ENCODE measurements at places on chromosomes 6 and 20.

DNA sequence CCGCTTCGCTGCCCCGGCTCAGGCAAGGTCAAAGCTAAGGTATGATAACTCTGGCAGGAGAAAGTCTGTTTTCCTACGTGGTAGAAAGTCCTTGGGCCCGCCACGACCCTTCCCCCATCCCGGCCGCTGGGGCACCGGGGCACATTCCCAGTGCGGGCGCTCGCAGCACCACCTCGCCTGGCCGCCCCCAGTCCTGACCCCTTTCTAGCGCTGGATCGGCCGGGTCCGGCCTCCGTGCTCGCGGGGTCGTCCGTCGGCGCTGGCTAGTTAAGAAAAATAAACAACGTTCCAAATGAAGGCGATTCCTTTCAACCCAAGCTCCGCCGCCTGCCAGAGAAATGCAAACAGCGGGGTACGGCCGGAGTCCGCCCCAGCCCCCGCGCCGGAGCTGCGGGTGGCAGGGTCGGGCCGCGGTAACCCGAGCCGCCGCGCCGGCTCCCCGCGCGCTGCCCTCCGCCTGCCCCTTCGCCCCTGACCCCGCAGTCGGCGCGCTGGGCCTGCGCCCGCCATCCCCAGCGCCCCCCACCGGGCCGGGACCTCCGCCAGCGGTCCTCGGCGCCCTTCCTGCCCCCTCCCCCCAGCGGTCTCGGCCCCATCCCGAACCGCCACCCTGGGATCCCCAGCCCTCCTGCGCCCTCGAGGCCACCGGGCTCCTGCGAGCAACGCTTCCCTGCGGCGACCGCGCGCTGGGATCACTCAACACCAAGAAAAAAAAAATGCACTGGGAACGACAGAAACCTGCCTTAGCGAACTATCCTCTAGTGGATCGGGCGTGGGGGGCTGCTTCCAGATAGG lies 37.6 kb downstream of the NCR2 start:
- DNase-seq = no peak

DNA sequence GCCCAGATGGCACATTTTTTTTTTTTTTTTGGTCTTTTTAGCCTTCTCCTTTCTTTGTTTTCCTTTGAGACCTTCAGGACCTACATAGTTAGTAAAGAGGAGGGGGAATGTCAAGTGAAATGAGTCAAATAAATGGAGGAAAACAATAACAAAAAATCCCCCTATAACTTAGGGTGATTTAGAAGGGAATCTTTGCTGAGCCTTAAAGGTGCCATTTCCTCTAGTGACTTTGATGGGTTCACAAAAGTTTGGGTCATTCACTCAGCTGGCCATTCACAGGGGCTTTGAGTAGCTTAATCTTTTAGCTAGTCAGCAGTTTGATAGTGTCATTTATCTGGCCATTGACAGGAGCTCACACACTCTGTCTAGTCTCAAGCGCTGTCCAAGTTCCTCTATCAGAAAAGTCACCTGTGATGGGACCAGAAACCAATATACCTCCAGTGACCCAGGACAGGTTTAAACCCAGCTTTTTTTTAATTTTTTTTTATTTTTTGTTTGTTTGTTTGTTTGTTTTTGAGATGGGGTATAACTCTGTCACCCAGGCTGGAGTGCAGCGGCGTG lies 275.1 kb upstream of the PRDM1 start:
- DNase-seq = no peak

- peak; percentile 16 for DNase-seq
These were observed 42.1 kb downstream of the MAP3K4 start for GRCh38 chr6:161033667-161034066.

DNA sequence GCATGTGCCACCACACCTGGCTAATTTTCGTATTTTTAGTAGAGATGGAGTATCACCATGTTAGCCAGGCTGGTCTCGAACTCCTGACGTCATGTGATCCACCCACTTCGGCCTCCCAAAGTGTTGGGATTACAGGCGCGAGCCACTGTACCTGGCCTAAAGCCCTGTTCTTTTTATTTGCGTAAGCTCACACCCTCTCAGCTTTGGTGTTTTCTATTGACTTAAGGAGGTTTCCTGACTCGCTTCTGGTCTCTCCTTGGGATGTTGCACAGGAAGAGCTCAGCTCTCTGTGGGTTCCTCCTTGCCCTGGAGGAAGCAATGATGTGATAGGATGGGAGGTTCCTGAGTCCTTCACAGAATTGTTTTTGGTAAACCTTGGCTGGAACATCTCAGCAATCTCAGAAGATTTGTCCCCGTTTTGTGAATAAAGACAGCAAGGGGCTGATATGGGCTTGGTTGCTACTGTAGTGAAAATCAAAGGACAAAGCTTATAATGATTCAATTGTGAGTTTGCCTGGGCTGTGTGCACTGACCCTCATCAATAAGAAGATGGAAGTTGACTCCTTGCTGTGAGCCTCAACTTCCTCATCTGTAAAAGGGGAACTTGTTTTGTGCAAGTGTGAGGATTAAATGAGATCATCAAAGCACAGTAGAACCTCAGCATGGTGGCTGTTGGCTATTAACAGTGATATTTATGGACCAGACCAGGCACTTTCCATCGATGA lies 27.0 kb downstream of the TOX2 start:
- DNase-seq = peak; percentile 56

GRCh38 chr6:138512609-138513008 lies 13.3 kb upstream of the NHSL1 start:
- DNase-seq = no peak

DNA sequence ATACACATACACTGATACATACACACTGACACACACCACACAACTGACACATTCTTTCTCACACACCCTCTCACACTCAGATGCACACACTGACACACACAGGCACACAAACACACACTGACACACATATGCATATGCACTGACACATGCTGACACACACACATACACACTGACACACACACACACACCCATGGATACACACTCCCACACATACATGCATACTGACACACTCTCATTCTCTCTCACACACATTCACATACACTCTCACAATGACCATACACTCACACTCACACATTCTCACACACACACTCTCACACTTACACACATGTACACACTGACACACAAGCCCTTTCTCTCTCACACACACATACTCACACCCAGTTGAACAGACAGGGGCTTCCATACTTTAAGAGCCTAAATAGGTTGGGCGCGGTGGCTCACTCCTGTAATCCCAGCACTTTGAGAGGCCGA lies 236.4 kb downstream of the LRFN2 start:
- no peak for DNase-seq

GRCh38 chr6:122476131-122476530 lies 4.5 kb upstream of the SERINC1 start:
- DNase-seq = no peak

- no peak for DNase-seq
These were observed 14.6 kb downstream of the SYNJ2 start for GRCh38 chr6:157996201-157996712.

- no peak for DNase-seq
These were observed 714.5 kb upstream of the EYS start for GRCh38 chr6:66421570-66421969.

GRCh38 chr6:116280161-116280932 lies 617 bp upstream of the TSPYL1 start:
- DNase-seq = no peak

- no peak for DNase-seq
These were observed 9.6 kb upstream of the EZR start for GRCh38 chr6:158828807-158829206.

DNA sequence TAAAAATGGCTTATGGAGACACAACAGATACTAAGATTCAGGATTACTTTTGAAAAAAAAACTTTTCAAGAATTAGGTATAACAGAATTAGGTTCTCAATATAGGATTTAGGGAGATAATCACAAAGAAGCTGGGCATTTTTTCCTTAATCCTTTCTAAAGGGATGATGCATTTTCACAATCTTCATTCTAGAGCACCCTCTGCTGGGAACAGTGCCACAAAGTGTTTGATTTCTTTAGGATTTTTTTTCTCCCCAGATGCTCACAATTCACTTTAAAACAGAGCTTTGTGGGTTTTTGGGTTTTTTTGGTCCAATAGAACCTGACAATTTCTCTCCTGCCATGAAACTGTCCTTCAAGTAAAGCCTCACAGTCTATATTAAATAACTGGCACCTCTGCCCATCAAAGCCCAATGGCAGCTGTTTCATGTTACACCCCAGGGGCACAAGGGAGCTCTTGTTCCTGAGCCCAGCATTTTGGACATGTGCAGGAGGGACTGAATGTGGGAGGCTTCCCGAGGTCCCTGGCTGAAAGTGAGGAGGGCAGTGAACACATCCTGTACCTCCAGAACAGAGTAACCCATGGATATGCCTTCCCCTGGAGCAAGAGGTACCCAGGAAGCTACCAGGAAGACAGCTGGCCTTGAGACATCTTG lies 39.7 kb downstream of the PREP start:
- no peak for DNase-seq

- DNase-seq = no peak
These were observed 216.5 kb downstream of the ARID1B start for GRCh38 chr6:156993713-156994112.

GRCh38 chr20:24649787-24650490 lies 180.5 kb downstream of the SYNDIG1 start:
- no peak for DNase-seq

DNA sequence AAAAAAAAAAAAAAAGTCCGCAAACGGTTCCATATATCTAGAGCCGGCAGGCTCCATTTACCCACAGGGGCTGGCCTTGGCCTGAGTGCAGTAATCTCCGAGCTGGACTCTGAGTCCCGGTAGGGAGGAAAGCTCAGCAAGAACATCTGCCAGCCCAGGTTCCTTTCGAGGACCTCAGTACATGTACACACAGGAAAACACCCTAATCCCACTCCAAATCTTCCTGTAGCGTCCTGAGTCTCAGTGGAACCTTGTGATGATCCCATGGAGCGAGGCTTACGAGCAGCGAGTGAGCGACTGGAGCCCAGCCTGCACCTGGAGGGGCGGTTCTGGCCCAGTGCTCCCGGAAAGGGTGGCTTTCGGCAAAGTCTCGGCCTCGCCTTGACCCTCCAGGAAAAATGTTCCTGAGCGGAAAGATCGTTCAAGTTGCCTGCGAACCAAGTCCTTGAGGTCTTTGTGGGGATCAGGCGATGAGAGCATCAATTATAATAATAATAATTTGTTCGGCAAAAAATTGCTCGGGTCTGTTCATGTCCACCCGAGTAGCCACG lies 32.1 kb downstream of the PRSS16 start:
- DNase-seq = no peak

GRCh38 chr6:138795809-138796603 lies at the start of gene ECT2L:
Gene ECT2L, plus strand, starts transcription at chr6:138796087. Its CDS starts 17,188 bp downstream, at chr6:138813275.
- DNase-seq = peak; percentile 62

DNA sequence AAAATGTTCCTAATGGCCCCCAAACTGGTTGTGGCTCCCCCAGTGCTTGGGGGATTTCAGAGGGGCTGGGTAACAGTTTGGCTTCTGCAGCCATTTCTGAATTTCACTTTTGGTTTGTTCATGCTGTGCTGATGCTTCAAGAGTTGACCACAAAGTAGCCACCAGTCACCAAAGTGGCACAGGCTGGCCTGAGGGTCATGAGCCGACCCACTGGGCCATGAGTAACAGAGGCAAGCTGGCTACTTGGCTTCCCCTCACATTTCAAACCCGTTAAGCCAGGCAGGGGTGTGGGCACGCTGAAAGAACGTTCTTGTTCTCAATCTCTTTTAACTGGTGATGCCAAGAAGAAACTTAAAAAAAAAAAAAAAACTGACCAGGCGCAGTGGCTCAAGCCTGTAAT lies 15.1 kb upstream of the NXT1 start:
- no peak for DNase-seq

GRCh38 chr20:39904476-39905112 lies 784.4 kb downstream of the MAFB start:
- no peak for DNase-seq

GRCh38 chr20:6866741-6867140 lies 99.3 kb downstream of the BMP2 start:
- DNase-seq = no peak

DNA sequence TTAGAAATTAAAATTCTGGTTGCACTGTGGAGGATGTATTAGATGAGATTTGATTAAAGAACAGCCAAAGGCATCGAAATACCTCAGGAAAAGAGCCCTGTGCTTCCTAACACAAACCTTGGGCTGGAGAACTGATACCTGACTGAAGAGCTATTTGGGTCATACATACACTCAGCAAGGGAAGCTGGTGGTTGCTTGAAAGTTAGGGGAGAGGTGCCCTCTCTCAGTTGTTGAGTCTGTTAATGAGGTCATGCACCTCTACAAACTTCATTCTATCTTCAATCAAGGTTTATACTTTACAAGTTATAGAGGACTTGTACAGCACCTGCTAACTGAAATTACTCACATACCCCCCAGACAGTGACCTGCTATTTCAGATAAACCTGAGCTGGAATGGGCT lies 25.5 kb downstream of the FAM184A start:
- DNase-seq = no peak

GRCh38 chr6:35044761-35045421 lies 96.2 kb downstream of the TCP11 start:
- DNase-seq = peak; percentile 72

DNA sequence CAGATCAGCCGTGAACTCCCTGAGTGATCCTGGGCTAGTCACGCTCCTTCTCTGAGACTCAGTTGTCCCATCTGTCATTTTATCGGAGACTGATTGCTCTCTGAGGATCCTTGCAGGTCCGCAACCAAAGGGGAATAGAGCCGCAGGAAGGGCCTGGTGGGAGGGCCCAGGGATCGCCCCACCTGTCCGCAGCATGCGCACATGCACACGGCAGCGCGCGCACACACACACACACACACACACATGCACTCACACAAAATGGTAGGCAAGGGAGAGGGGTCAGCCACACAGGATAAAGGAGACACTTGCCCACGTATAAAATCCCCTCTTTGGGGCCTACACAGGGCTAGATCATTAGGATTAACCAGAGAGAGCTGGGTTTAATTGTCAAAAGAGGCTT lies 95.6 kb upstream of the FOXP4 start:
- DNase-seq = no peak

DNA sequence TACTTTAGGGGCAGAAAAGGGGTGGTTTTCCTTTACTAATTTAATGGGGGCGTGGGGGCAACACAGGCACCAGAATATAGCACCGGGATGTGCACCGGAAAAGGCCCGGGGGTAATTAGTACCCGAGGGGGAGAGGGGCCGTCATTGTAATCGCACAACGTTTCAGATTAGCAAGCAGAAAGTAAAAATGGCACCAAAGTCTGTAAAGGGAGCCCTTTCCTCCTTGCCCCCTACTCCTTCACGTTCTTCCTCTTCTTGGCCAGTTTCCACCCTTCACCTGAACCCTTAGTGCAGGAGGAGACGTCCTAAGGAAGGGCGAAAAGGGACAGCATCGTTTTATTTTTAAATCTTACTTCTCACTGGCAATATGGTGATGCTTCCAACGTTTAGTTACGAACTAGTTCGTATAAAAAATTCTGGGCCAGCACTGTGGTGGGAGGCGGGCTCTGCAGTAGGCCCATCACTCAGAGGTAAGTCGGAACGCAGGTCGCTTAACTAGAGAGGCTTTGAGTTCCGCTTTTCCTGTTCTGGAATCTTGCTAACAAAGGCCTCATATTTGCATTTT lies 742 bp upstream of the CEP85L start:
- no peak for DNase-seq

DNA sequence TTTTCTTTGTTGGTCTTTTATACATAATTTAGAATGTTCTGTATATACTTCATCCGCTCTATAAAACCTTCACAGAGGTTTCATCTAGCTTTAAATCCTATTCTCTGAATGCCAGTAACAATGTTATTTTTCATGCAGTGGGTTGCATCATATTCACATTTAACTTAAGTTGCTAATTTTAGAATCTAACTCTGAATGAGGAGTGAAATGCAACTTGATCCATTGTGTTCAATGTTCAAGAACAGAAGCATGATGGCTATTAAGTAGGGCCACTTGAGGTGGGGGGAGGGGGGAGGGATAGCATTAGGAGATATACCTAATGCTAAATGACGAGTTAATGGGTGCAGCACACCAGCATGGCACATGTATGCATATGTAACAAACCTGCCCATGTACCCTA lies 224.5 kb downstream of the NKAIN2 start:
- peak; percentile 26 for DNase-seq

Data from NCI-H510A treated with DMSO at 0.1 percent for 48 hours (cell line).